ENCODE measurements at places on chromosomes 3 and 15.

GRCh38 chr3:158737976-158738615 lies 5.8 kb upstream of the RARRES1 start:
- DNase-seq = no peak

DNA sequence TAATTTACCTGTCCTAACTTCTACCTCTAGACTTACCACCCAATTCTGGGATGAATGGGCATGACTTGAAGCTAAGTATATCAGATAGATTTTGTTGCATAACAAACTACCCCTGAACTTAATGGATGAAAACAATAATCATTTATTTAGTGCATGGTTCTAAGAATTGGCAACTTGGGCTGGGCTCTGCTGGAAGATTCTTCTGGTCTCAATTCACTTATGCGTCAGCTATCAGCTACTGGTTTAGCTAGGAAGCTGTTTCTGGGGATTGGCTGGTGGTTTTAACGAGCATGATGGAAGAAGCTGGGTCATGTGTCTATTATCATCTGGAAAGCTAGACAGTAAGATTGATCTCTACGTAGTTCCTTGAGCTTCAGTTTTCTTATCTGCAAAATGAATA lies 77.3 kb upstream of the LMCD1 start:
- DNase-seq = no peak

DNA sequence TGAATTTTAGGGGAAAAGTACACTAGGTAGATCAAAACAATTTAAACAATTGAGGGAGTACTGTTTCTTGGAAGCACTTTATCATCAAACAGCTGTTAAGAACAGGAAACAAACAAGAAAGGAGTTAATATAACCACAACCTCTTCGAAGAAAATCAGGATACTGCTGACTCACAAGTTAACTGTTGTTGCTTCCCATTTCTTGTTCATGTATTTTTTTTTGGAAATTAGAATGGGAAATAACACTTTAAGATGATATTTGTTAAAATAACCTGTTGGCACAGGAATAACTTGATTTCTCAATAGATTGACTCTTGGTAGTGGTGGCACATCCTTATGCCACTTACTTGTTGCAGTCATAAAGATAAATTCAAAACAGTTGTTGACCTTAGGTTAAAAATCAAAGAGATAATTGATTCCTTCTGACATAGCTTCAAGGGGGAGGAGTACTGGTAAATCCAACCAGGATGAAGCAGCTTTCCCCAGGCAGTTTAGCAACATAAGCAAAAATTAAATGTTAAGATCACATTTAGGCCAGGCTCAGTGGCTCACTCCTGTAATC lies 3.3 kb downstream of the BNIP2 start:
- no peak for DNase-seq

- no peak for DNase-seq
Measured at GRCh38 chr15:78072080-78072892, 5.2 kb downstream of the TBC1D2B start.

GRCh38 chr15:90478846-90479481 lies 50.8 kb upstream of the CRTC3 start:
- DNase-seq = no peak

DNA sequence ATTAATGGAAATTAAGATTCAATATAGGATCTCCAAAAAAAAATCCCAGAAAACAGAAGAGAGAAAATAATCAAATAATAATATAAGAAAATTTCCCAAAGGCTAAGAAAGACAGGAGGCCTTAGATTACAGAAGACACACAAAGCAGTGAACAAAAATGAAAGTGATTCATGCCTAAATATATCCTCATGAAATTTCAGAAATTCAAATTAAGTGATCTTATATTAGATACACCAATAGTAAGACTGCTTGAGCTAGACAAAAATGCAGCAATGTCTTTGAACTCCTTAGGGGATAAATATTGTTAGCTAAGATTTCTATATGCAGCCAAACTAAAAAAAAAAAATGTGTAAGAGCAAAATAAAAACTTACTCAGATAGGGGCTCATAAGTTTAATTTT lies 44.6 kb upstream of the ARPP21 start:
- no peak for DNase-seq

- DNase-seq = no peak
Measured at GRCh38 chr15:55151631-55152030, 45.1 kb downstream of the RSL24D1 start.

- DNase-seq = no peak
Measured at GRCh38 chr3:51708216-51708845, 1.5 kb downstream of the GRM2 start.

DNA sequence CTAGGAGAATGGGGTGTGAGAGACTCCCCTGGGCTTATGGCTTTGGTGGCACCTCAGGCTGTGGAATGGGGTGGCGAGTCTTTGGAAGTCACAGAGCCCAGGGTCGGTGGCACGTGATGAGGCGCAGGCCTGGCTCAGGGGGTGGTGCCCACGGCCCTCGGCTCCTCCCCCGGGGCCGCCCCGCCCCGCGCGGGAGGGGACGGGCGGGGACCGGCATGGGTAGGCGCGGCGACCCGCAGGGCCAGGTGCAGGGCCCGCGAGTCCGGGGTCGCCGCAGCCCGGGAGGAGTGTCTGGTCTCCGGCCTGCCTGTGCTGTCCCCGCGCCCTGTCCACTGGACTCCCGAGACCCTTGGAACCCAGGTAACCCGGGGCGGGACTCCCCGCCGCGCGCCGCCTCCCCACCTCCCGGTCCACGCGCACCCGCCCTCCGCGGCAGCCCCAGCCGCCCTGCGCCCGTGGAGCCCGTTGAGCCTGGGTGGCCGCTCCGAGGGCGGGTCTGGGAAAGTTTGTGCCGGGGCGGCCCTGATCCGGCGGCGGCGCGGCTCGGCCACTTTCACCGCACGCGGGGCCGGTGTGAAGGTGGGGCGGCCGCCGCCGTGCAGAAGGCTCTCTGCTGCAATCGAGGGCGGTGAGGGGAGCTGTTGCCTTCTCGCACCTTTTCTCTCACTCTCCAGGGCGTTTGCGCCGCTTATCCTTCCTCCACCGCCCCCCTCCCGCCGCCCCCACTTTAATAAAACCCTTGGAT lies at the start of gene PAQR5:
TSS of gene PAQR5 (plus strand) at position 216 of the 745 bp plus-strand sequence. CDS start 61,169 bp downstream, outside the sequence.
- DNase-seq = no peak

GRCh38 chr3:66344391-66344811 lies 123.6 kb downstream of the SLC25A26 start:
- DNase-seq = no peak

DNA sequence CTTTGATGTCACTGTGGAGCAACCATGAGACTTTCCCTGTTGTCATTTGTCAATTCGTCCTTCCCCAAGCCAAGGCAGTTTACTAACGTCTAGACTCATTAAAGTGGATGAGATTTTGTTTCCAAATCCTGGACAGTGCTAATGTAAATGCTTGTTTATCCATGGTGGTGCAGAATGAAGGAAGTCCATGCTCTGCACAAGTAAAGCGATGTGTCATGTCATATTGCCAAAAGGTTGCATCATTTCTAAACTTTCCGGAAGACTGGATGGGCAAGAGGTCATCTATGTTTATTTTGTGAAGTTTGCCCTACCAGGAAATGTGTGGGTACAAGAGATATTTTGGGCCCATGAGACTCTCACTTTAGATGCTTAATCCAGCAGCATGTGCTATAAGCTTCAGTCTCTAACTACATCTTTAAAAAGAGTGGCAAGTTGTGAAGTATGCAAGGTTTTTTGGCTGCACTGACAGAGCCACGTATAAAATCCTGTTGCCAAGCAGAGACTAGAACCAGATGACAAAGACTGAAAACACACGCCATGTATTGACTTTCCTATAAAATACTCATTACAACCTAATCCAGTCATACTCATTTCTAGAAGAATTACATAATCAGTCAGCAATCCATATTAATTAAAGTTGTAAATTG lies 72.1 kb upstream of the FNDC3B start:
- no peak for DNase-seq

GRCh38 chr15:64934023-64934422 lies 22.3 kb downstream of the ANKDD1A start:
- DNase-seq = no peak

DNA sequence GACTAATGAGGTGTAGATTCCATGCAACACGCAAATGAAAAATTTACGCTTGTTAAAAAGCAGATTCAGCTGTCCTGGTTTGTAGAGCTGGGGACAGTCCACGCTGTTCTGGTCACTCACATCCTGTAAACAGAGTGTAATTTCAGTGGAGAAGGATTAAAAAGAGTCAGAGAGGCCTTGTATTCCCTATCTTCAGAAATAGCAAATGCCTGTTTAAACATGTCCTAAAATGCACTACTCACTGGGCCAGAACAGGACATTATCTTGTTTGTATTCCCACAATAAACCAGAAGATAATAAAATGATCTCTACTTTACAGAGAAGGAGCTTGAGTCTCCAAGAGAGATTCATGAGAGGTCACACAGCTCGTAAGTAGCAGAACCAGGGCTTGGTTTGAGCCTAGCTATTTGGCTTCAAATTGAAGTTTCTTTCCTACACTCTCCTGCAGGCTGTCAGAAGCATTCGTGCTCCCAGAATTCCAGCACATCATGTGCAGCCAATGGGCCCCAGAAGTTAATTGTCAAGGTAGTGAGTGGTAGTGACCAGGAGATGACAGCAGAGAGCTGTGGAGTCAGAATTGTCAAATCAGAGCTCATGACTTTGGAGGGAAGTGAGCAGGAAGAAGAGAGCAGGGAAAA lies 242.5 kb downstream of the ATP8B4 start:
- DNase-seq = no peak

DNA sequence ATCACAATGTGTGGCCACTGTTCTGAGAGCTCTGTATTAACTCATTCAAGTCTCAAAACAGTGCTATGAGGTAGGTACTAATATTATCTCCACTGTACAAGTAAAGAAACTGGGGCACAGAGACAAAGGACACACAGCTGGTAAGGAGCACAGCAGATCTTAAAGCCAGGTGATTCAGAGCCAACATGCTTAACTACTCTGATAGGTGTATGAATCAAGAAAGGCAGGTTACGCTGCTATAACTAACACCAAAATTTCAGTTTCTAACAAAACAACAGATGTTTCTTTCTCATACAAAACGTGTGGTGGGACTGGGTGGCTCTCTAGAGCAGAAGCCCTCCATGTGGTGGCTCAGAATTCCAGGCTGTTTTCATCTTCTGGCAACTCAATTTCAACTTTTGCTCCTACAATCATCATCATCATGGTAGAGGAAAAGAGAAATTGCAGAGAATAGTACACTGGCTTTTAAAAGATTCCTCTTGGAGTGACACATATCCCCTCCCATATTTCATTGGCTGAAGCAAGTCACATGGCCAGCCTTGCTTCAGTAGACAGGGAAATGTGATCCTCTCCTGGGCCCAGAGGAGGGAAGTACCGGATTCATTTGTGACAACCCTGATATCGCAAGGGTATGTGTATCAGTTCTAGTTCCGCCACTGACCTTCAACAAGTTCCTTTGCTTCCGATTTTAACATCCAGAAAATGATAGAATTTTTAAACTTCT lies 126.2 kb upstream of the PTX3 start:
- no peak for DNase-seq

GRCh38 chr3:10772271-10773161 lies 43.5 kb upstream of the SLC6A11 start:
- no peak for DNase-seq

DNA sequence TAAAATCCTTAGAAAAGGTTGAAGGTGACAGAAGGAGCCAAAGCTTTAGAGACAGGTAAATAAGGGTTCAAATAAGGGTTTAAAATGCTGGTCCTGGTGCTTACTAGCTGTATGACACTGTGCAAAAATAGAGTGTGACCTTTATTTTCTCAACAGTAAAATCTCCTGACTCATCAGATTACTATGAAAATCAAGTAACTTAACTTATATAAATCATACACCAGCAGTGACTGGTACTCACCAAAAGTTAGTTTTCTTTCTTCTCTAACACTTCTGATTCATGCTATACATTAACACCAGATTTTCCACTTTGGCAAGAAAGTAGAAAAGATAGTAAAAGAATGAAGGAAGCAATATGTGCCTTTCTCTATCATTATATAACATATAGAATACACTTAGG lies 205.9 kb upstream of the GBE1 start:
- DNase-seq = no peak

GRCh38 chr3:15932348-15933300 lies 134.8 kb upstream of the ANKRD28 start:
- no peak for DNase-seq

DNA sequence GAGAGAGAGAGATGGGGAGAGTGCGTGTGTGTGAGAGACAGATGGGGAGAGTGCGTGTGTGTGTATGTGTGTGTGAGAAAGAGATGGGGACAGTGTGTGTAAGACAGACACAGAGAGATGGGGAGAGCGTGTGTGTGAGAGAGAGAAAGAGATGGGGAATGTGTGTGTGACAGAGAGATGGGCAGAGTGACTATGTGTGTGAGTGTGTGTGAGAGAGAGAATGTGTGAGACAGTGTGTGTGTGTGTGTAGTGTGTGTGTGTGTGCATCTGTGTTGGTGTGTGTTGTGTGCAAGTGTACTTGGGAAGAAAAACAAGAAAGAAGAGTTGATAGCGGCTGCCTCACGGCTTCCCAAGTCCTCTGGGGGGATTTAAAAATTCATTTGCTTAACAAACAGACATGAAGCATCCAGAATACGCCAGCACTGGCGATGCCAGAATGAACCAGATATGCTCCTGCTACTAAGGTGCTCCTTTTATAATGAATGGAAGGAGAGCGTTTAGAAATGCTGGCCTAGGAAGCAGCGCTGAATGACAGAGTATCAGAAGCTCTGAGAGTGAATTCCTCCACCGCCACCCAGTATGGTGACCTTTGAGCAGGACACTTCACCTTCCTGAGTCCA lies 186.1 kb upstream of the TSC22D2 start:
- DNase-seq = no peak

GRCh38 chr15:68314563-68314962 lies 37.0 kb downstream of the FEM1B start:
- no peak for DNase-seq

DNA sequence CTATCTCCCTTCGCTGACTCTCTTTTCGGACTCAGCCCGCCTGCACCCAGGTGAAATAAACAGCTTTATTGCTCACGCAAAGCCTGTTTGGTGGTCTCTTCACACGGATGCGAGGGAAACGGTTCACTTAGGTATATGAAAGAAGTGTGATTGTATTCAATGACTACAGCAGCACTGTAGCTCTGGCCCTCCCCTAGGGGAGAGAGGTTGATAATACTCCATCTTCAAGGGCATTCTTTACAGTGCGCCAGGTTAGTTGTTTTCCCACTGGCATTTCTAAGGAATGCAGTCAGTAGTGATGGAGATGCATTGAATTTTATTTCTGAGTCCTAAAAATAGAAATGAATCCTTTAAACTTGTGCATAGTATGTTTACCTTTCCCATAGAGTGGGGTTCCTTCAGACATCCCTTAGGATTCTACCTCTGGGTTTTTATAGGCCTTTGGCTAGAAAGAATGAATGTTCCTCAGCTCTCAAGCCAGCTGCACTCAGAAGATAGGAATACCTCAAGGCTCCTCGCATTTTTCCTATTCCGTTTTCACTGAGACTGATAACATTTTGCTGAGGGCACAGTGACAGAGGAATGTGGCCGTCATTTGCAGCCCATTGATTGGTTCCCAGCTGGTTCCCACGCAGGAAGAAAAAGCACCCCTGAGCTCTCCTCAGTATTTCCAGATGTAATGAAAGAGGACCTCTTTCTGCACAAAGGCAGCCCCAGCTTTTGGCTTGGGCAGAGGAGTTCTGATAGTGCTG lies 131.8 kb upstream of the C2CD4B start:
- DNase-seq = no peak

GRCh38 chr15:95646484-95647273 lies 683.8 kb upstream of the NR2F2 start:
- DNase-seq = no peak

GRCh38 chr3:159910991-159911663 lies 77.5 kb upstream of the IL12A start:
- no peak for DNase-seq
